ENCODE measurements at places on chromosomes 4 and X. TPM values are rescaled to one million over a fixed set of nuclear protein-coding genes. Genes with fewer than 3 reads are reported as not detected.

The MAGEA2B gene
- total RNA-seq = not detected

DNA sequence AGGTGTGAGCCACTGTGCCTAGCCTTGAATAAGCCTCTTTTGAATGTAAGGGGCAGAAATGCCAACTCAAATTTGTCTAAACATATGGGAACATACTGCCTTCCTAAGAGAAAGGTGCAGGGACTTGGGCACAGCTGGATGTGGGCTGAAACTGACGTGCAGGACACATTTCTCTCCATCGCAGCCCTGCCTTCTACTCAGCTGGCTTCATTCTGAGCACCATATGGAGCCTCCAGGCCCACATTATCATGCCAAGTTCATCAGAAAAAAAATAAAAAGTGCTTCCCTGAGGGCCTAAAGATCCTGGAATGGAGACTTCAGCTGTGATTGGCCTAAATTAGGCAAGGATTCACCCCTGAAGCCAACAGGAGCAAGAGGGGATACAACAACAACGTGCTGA is 386.2 kb downstream of the RAB28 start:
- peaks cover 3% of the 10 kb centered on the region for H3K4me1 ChIP-seq
- no peak overlapping the region for H3K27ac ChIP-seq
- no peaks in the 10 kb centered on the region for H3K36me3 ChIP-seq

DNA sequence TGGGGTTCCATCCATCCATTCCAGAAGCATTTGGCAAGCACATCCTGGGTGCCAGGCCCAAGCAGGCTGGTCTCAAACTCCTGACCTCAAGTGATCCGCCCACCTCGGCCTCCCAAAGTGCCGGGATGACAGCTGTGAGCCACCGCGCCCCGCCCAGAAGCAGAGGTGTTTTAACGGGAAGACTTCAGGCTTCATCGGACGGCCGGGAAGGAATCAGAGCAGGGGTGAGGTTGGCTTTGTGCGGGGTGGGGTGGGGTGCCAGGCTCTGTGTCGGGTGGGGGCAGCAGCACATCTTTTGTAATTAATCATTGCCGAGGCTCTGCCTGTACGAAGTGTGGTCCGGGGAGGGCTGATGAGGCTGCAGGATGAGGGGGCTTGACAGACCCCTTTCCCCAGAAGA is 5.1 kb upstream of the SLC25A6 start:
- peak; percentile 62 for DNase-seq
- no peak overlapping the region for H3K4me3 ChIP-seq
- H3K4me1 ChIP-seq = peaks cover 18% of the 10 kb centered on the region
- no peaks in the 10 kb centered on the region for H3K27me3 ChIP-seq
- no peak overlapping the region for H3K27ac ChIP-seq

DNA sequence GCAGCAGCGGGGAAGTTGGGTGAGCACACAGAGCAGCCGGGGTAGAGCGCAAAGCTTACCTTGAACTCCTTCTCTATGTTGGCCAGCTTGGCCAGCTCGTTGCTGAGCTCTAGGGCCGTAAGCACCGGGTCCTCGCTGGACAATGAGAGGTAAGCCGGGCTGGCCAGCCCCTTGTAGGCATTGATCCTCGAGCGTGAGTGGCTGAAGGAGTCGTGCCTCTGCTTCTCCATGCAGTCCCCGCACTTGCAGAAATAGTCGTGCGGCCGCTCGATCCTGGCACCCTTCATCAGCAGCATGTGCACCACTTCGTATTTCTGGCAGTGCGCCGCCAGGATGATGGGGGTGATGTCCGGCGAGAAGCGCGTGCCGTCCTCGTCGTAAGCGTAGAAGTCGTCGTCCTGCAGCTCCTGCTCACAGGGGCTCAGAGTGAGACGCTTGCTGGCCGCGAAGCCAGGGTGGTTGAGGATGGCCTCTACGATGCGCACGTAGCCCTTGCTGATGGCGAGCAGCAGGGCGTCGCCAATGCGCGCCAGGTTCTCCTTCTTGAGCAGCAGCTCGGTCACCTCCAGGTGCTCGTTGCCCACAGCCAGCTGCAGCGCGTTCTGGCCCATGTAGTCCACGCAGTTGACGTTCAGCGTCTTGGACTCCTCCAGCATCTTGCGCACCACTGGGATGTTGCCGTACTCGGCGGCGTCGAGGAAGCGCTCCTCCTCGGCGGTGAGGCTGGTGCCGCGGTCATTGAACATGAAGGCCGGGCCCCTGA is 19.5 kb downstream of the TRPC3 start:
- no peak for DNase-seq
- H3K4me3 ChIP-seq = no peak overlapping the region
- H3K27me3 ChIP-seq = no peaks in the 10 kb centered on the region
